ENCODE measurements at places on chromosomes 6 and 20.

DNA sequence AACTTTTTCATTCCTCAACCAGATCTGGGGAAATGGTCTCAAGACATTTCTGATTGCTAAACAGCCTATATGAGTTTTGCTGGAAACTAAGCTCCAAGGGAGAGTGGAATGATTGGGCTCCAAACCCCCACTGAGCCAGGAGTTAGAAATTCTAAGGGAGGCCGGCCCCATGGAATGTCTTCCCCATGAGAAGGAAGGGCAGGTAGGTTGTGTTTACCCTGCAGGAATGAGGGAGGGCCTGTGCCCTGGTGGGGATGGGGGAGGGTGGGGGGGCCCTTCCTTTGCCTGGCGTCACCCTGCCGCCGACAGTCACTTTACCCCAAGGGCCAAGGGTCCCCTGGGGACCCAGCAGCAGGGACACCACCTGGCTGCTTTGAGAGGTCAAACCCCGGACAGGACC lies 298.9 kb downstream of the TFAP2C start:
- DNase-seq = no peak

DNA sequence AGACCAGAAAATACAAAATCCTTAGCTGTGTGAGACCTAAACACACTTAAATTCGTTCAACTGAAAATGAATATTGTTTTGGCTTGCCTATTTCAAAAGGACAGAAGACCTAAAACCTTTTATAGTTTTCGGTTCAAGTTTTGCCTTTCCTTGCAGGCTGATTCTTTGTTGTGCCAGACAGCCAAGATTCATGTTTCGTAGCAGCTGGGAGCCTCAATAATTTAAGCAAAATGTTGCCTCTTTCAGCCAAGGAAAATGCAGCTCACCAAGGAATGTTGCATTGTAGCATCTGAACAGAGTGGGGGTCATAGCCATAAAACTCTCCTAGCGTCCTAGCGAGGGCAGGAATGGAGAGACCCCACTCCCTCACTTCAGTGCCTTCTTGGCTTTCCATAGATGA lies 92.3 kb upstream of the INSM1 start:
- no peak for DNase-seq

- no peak for DNase-seq
Measured at GRCh38 chr6:72328775-72329174, 293.1 kb upstream of the KCNQ5 start.

- DNase-seq = no peak
Measured at GRCh38 chr6:155181498-155181897, 82.3 kb upstream of the CLDN20 start.

- no peak for DNase-seq
Measured at GRCh38 chr6:518218-518617, 126.7 kb downstream of the IRF4 start.

- no peak for DNase-seq
Measured at GRCh38 chr20:34083137-34083536, 28.9 kb downstream of the EIF2S2 start.

DNA sequence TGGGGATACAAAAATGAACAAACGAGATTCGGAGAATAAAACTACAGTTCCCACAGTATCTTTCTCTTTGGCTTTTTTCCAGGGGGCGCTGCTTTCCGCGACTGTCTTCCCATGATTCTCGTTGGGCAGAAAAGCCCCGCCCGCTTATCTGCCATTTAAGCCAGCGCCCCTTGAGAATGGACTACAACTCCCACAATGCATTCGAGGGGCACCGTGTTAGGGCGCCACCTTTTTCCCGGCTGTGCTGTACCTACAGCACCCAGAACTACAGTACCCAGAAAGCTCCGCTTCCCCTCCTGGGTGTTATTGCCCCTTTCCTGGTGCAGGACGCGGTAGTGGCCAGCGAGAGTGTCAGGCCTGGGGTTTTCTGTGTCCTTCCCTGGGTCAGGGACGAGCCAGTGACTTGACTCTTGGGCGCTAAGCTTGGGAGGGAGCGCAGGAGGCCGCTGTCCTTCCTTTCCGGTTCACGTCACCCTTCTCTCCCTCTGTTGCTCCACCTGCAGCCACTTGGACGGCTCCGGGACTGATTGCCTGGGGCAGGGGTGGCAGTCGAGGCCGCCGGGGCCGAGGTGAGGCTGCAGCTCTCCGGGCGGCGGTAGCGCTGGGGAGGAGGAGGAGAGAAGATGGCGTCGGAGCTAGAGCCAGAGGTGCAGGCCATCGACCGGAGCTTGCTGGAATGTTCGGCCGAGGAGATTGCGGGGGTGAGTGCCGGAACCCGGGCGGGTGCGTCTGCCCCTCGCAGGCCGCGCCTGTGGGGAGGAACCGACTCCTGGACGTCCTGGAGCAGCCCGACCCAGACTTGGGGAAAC lies at the start of gene UBR2:
UBR2 (plus strand) TSS at position 333 of the 809 bp plus-strand sequence; CDS start at position 624, 291 bp downstream.
- peak; percentile 87 for DNase-seq

DNA sequence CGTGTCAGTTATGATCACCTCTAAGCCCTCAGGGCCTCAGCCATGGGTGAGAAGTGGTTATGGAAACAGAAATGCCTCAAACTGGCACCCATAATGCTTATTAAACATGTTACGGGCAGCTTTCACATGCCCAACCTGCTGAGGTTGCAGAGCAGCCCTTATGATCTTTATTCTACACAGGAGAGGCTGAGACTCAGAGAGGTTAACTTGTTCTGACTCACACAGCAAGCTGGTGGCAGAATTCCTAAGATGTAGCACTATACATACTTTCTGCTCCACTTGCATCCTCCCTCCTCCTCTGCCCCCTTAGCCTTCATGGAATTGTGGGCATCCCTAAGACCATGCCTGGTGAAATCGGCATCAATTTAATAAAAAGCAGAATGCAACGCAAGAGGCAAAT lies 34.7 kb upstream of the IGF2R start:
- no peak for DNase-seq

GRCh38 chr6:88529726-88530125 lies 363.6 kb upstream of the CNR1 start:
- no peak for DNase-seq

- no peak for DNase-seq
Measured at GRCh38 chr6:125798734-125799508, 8.2 kb downstream of the NCOA7 start.

DNA sequence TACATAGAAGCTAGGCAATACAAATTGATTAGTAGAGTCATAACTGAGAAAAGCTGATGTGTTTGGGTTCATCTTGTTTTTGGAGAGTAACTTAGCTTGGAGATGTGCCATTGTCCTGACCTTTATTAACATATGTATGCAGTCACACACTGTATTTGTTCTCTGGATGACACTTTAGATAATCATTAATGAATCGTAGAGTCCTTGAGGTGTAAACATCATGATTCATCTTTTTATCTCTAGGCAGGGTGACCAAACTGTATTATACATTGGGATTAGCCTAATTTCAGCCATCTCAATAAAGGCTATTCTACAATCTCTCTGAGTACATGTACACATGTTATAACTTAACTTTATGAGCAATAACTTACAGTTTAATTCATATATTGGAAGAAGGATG lies 3.6 kb upstream of the MTCL3 start:
- no peak for DNase-seq

DNA sequence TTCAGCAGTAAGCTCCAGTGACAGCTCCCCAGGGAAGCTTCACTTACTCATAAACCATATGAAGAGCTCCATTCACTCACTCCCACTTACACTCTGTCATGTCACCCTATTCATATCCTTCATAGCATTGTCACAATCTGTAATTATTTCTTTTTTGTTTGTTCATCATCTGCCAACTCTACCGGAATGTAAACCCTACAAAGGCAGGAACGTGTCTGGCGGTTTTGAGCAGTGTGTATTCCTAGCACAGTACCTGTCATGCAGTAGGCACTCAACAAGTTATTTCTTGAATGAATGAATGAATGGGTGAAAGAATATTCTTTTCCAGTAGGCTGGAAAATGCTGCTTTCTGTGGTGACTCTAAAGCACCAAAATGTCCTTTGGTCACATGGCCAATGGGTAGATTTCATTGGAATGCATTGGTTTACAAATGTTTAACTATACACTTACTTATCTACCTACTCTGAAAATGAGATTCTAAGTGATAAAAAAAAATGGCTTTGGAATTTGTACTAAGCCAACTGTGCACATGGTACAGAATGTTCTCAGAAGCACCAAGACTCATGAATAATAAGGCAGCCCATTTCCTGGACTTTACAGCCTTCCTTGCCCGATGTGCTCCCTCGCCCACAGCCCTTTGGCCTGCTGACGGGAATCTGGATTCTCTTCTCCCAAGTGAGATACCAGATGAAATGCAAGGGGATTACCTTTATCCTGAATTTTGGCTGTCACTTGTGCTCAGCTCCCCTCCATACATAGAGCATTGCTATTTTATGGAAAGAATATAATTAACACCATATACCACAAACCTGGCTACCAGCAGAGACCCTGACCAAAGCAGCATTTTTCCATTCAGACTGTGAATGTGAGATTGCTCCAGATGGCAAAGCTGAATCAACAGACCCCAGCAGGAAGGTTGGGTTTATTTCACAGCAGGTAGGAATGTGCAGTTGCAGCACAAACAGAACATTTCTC lies 273.3 kb downstream of the ALDH8A1 start:
- no peak for DNase-seq

DNA sequence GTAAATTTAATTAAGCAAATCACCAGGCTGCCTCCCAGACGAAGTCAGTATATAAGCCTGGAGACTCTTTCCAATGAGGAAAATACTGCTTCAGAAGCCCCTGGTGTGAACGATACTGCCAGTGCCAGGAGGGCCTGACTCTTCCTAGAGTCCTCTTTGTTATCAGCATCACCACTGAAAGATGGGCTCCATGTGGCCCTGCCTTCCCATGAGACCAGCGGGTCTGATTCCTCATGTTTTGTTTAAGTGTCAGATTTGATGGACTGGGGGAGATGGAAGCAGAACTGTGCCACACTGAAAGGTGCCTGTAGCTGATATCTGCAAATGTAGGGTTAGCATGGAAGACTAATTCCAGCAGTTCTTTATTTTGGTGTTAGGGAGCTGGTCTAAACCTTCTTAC lies 7.9 kb downstream of the NQO2 start:
- no peak for DNase-seq

DNA sequence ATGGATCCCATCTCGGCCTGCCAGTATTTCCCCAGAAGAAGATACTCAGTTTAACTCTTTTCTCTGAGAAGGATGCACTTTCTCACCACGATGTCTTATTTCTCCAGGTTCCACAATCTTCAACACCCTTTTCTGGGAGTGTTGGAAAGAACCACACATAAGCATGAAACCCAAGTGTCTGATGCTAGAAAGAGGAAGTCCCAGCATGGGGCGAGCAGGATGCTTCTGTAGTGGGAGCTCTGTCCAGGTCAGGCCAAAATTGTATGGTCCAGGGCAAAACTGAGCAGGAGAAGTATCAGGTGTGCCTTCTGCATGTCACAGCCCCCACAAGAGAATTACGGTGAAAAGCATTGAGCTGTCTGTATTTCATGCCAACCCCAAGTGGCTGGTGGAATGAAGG lies 11.0 kb downstream of the TREM1 start:
- DNase-seq = no peak

- DNase-seq = no peak
Measured at GRCh38 chr20:15814360-15814759, 758.9 kb downstream of the KIF16B start.

DNA sequence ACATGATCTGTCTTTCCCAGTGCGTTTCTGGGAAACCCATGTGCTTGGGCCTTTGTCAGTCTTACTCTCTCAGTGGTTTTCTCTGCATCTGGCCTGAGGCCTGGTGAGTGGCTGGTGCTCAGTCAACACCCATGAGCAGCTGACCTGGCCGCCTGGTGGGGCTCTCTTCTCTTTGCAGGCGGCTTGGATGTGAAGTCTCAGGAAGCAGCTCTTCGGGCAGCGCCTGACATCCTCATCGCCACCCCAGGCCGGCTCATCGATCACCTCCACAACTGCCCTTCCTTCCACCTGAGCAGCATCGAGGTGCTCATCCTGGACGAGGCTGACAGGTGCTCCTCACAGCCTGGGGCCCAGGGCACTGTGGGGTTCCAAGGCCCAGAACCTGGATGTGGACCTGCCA lies 10.8 kb downstream of the DDX27 start:
- no peak for DNase-seq

DNA sequence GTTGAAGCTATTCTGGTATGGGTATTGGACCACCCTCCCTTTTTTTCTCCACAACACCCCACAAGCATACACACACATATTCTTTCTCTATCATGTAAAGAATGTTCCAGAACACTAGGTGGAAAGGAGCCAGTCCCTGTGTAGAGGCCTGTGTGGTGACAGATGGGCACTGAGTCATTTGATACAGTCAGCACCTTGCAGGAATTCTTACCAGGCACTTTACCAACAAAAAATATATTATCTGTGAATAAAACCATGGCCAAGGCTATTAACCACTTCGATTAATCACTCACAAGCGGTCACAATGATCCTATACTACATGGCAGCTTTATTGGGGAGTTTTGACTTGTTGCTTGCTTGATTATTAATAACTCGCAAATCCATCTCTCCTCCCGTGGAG lies 149.5 kb downstream of the BFSP1 start:
- no peak for DNase-seq

- DNase-seq = no peak
Measured at GRCh38 chr20:33279261-33279910, 3.6 kb upstream of the BPIFB1 start.
